Tracheal epithelial cell (primary cell): ENCODE measurements at places on chromosomes 4 and X. TPM values are rescaled to one million over a fixed set of nuclear protein-coding genes. Genes with fewer than 3 reads are reported as not detected.

Gene TCP11X2
- not detected in 2 replicates for total RNA-seq

Gene SLC25A6
- total RNA-seq, result 207 and 255 TPM in 2 replicates

Gene CXXC4
- total RNA-seq, result under 0.01 TPM in 2 replicates

Gene MAGEA10
- total RNA-seq, result not detected in 2 replicates

Gene EREG
- total RNA-seq, result 15.6 and 19.3 TPM in 2 replicates

Gene PARM1
- under 0.01 and 0.21 TPM in 2 replicates for total RNA-seq

Gene ARHGAP36
- total RNA-seq, result not detected in 2 replicates

Gene SPIN2A
- total RNA-seq, result not detected in 2 replicates

Gene CSAG2
- not detected in 2 replicates for total RNA-seq

Gene CCDC110
- total RNA-seq, result under 0.01 TPM in 2 replicates

Gene ODAM
- not detected in 2 replicates for total RNA-seq

Gene MAGEA2B
- not detected in 2 replicates for total RNA-seq

Gene PCDH7
- 15.6 and 19.3 TPM in 2 replicates for total RNA-seq

Gene FOXR2
- not detected in 2 replicates for total RNA-seq

Gene SEL1L3
- total RNA-seq, result 106 and 155 TPM in 2 replicates

Gene KLHL34
- total RNA-seq, result 0.21 TPM in 1 of 2 replicates, not detected in the other

Gene SSX2B
- total RNA-seq, result not detected in 2 replicates

Gene GNPDA2
- 9.6 and 11.1 TPM in 2 replicates for total RNA-seq

Gene TTC29
- 0.24 TPM in 1 of 2 replicates, not detected in the other for total RNA-seq

Gene SMC1A
- total RNA-seq, result 4.9 and 7.2 TPM in 2 replicates

Gene SPANXA1
- total RNA-seq, result not detected in 2 replicates

Gene SLC9B1
- total RNA-seq, result 0.64 TPM in 1 of 2 replicates, not detected in the other

Gene AGTR2
- not detected in 2 replicates for total RNA-seq

Gene CFAP99
- not detected in 2 replicates for total RNA-seq

Gene FGF2
- total RNA-seq, result 6.0 and 8.0 TPM in 2 replicates

Gene STS
- 0.64 and 0.96 TPM in 2 replicates for total RNA-seq

Gene SYN1
- total RNA-seq, result under 0.01 TPM in 1 of 2 replicates, not detected in the other

Gene MAB21L2
- total RNA-seq, result not detected in 2 replicates

Gene PDZD4
- total RNA-seq, result under 0.01 TPM in 1 of 2 replicates, not detected in the other

Gene NRK
- total RNA-seq, result 3.4 TPM in 1 of 2 replicates, not detected in the other

Gene CT45A2
- not detected in 2 replicates for total RNA-seq

Gene PSMD10
- total RNA-seq, result 80.6 and 88.9 TPM in 2 replicates

Gene BTC
- 0.64 and 3.1 TPM in 2 replicates for total RNA-seq

Gene PNMA3
- under 0.01 TPM in 1 of 2 replicates, not detected in the other for total RNA-seq

Gene DIPK2B
- total RNA-seq, result under 0.01 TPM in 2 replicates

Gene TASL
- not detected in 2 replicates for total RNA-seq

Gene MAGEA9B
- 0.21 TPM in 1 of 2 replicates, not detected in the other for total RNA-seq

Gene RAI2
- not detected in 2 replicates for total RNA-seq

Gene SORCS2
- total RNA-seq, result under 0.01 and 0.48 TPM in 2 replicates
